ENCODE measurements at places on chromosomes 7 and 10.

DNA sequence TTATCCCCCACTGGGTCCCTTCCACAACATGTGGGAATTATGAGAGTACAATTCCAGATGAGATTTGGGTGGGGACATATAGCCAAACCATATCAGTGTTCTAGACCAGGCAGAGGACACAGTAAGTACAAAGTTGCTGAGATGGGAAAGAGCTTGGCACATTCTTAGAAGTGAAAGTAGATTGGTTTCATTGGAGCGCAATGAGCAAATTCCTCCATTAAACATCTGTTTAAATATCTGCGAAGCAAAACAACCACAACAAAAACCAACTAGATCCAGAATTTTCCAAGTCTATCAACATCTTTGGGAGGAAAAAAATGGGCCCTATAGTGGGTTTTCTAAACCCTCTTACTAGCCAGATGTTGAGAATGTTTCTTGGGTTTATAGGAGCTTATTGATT is 80.0 kb upstream of the STEAP1B start:
- DNase-seq = no peak

GRCh38 chr7:151951672-151952338 is 4.4 kb upstream of the GALNTL5 start:
- DNase-seq = no peak

DNA sequence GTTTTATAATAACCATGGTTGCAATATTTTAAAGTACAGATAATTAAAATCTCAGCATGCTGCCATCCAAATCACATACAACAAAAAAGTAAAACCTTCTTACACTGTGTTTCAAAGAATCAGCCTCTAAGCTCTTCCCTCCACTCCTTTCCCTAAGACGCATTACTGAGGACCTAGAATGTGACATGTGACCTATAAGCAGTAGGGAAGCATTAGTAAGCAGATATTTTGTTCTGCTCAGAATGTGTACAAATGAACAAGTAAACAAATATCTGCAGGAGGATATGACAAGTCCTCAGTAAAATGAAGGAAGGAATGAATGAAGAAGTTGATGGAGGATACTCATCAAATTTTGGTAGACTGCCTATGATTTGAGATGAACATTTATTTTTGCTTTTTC is 49.1 kb downstream of the RAB11FIP2 start:
- no peak for DNase-seq

- no peak for DNase-seq
These were observed 341.5 kb upstream of the ZMIZ1 start for GRCh38 chr10:78727251-78727650.

GRCh38 chr10:23338886-23339285 is 5.7 kb downstream of the C10orf67 start:
- no peak for DNase-seq

DNA sequence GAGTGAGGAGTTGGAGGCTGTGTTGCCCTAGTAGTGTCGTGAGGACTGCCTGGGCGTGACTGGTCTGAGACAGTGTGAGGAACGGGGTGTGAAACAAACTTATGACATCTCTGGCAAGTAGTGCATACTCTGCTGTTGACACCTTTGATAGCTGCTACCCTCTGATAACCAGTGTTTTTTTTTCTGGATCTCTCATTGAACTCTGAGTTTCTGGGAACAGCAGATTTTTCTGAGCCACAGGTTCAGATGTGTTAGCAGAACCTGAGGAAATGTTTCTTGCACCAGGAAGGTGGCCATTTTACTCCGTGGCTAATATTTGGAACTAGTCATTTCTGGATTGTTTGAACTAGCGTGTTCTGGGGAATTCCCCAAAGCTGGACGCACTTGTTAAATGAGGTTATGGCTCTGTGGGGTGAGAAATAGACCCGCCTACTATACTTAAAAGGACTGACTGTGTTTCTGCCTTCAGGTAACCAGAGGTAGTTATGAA is 52.9 kb downstream of the AUTS2 start:
- no peak for DNase-seq

DNA sequence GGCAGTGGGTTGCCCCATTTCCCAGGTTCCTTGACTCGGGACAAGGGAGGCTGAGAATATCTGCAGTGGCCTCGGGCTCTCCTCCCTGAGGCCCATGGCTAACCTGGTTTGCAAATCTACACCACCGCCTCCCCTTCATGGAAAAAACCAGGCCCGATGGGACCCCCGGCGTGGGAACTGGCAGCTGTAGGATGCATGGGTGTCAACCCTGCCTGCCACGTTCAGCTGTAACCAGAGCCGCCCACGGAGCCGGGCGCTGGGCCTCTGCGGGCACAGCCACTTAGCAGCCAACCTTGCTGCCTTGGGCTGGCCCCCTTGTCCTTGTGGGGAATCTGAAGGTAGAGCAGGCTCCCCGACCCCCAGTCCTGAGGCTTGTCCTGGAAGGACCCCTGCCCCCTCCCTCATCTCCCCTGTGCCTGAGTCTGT is 1.6 kb downstream of the PWWP2B start:
- DNase-seq = no peak

- no peak for DNase-seq
These were observed 32.5 kb upstream of the SEPTIN7 start for GRCh38 chr7:35768346-35768745.

DNA sequence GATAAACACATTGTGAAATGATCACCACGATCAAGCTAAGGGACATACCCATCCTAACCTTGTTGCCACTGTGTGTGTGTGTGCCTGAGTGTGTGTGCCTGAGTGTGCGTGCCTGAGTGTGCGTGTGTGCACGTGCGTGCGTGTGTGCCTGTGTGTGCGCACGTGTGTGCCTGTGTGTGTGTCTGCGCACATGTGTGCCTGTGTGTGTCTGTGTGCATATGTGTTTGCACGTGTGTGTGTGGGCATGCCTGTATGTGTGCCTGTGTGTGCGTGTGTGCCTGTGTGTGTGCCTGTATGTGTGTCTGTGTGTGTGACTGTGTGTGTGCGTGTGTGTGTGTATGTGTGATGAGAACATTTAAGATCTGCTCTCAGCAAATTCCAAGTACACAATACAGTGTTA is 244.1 kb upstream of the DPP6 start:
- DNase-seq = no peak

- no peak for DNase-seq
These were observed 52.8 kb upstream of the KLF6 start for GRCh38 chr10:3837647-3838459.

GRCh38 chr10:14564268-14564744 is 210.4 kb downstream of the FAM107B start:
- no peak for DNase-seq

GRCh38 chr10:132098539-132099388 is 33.0 kb downstream of the JAKMIP3 start:
- peak; percentile 15 for DNase-seq

DNA sequence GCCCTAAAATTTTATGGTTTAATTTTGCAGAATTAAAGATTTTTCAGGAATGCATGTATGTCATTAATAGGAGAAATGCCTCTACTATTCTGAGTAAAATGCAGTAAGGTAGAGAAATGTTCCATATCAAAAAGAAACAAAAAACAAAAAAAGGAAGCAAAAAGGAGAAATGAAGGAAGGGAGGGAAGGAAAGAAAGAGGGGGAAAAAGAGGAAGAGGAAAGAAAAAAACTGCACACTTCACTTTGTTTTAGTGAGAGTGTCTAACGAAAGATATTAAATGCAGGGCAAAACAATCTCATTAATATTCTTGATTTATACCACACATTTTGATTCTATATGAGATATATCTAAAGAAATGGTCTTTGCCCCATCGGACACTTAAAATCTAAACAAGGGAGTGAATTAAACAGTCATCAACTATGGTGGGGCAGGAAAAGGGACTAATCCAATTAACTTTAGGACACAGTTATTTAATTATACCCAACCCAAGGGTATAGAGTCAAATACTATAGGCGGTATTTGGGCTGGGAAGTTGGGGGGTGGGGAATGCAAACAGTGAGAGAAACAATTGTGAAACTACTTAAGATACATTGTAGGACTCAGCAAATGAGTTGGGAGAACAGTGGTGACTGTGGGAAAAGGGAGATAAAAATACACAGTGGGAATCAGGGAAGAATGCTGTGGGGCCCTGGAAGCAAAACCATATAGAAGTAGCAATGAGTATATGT is 27.0 kb downstream of the IMMP2L start:
- DNase-seq = no peak

GRCh38 chr10:97065128-97065527 is 120.6 kb downstream of the SLIT1 start:
- DNase-seq = no peak

- DNase-seq = no peak
These were observed 551.8 kb downstream of the SORCS3 start for GRCh38 chr10:105192861-105193260.

GRCh38 chr10:124264711-124265390 is 153.9 kb downstream of the OAT start:
- DNase-seq = no peak

DNA sequence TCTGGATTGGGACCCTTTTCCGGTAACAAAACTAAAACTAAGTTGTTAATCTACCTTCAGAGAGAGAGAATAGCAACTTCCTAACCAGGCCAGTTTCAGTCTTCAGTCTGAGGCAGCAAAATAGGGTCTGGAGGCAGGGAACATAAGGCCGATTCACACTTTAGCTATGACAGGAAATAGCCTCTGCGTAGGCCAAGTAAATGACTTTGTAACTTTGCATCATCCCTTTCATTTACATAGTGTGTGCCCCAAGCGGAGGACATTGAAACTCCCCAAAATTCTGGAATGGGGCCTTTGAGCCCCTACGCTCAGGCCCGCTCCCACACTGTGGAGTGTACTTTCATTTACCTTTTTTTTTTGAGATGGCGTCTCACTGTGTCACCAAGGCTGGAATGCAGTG is 1.7 kb upstream of the UPP1 start:
- DNase-seq = peak; percentile 46

GRCh38 chr7:1692515-1693418 is 22.7 kb downstream of the ELFN1 start:
- no peak for DNase-seq

DNA sequence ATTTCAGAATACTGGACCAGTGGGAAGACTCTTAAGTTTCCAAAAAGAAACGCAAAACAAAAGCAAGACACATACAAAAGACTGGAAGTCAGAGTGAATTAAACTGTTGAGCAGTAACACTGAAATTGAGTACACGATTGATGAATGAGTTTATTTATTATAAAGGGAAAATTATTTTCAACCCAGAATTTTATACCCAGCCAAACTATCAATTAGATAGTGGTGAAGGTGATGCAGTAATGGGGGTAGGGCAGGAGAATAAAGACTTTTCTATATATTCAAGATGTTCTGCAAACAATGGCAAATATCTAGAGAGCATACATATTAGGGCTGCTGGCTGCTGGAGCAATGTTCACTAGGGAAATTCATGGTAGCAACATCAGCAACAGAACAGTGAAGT is 143.7 kb upstream of the NPVF start:
- DNase-seq = no peak

DNA sequence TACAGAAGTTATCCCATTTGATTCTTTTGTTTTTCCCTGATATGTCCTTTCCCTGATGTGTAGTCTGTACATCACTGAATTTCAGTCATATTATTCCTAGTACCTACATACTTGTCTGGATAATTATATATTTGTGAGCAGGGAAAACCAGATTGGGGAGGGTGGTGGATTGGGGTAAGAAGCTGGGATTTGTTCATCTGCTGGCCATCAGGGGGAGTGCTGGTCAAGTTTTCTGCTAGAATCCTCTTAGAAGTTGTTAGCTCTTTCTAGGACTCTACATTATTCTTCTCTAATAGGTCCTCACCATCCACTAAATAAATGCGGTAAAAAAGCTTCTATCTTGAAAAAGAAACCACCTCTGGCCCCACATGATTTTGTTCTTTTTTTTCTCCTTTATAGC is 232.7 kb upstream of the TAC1 start:
- DNase-seq = no peak

DNA sequence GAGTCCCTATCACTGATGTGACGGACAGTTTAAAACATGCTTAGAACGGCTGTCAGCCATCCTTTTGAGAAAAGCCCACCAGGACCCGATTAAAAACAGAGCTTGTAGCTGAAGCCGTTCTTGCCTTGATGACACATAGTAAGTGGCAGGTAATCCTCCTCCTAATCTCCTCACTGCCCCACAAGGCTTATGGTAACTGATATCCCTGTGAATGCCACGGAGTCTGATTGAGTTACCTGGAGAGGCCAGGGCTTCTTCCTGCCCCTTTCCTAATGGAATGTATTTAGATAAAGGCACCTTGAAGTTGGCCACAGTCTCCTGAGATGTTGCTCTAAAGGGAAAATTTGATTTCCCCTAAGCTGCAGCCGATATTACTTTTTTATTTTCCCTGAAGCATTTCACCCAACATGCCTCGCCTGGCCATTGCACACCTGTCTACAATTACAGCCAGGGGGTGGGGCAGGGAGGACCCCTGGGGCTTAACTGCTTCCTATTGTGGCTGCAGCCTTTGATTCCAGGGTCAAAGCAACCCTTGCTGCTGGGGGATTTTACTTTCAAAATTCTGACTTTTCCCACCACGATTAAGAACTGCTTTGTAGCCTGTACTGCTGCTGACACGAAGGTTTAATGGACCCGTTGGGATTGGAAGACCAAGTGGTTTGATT is 169.0 kb upstream of the GPR26 start:
- no peak for DNase-seq

GRCh38 chr10:119257899-119258419 is 50.6 kb downstream of the GRK5 start:
- no peak for DNase-seq

DNA sequence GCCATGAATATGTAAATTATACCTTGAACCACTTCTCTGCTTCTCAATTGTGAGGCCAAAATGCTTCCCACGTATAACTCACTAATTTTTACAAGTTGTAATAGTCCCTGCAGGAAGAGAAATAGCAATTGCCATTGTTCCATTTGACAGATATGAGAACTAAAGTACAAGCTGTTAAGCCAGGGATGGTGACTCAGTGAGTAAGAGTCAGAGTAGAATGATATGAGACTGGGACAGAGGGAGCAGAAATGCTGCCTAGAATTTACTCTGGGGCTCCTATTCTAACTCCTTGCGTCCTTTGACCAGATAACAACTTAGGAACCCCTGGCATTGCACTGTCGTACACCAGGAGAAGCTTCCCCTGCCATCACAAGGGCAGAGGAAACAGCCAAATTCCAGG is 45.1 kb upstream of the SEPTIN7 start:
- no peak for DNase-seq

DNA sequence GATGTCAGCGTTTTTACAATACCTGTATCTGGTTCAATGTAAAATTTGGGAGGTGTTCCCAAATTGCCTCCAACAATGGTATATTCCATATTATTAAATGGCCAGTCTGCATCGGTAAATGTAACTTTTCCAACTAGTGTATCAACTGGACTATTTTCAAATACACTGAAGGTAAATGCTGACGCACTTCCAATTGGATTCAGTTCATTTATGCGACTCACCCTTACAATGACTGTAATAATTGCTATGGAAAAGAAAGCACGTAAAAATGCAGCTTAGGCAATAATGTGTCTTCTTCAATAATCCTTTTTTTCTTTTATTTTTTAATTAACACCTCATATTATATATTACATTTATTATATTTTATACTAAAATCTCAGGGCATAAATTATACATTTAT is 209.1 kb downstream of the HGF start:
- DNase-seq = no peak

Measured in activated CD4-positive, alpha-beta memory T cell treated with anti-CD3 and anti-CD28 coated beads, Interleukin-2, amount 10 ng/mL, durations not matched to agents 7 days and 5 days (primary cell).